ENCODE measurements at places on chromosomes 11 and 22. TPM values are rescaled to one million over a fixed set of nuclear protein-coding genes. Genes with fewer than 3 reads are reported as not detected.
A peak's percentile ranks its signal among the peaks of the same experiment; 100 is the strongest.

- H3K27ac ChIP-seq = peak overlapping the region; percentile 98
- peaks cover 14% of the 10 kb centered on the region for H3K27me3 ChIP-seq
- peaks cover 41% of the 10 kb centered on the region for H3K4me1 ChIP-seq
- peak; percentile 58 for DNase-seq
- peaks cover 33% of the 10 kb centered on the region for H3K36me3 ChIP-seq
Measured at GRCh38 chr11:13668957-13669521, 571 bp downstream of the FAR1 start.

DNA sequence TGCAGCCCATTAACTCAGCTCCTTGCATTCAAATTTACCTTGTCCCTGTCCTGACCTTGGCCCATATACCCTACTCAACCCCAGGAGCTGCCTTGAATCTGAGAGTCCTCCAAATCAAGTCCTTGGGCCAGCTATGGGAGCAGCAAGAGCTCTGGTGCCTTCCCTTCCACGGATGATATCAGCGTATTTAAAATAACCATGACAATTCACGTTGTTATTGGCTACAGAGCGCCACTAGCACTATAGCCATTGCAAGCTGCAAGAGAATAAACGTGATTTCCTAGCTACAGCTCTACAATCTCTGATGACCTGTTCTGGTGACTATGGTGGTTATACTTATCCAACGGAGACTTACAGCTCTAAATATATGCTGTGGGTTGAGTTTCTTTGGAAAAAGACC is 357.8 kb downstream of the LARGE1 start:
- no peaks in the 10 kb centered on the region for H3K4me1 ChIP-seq
- H3K36me3 ChIP-seq = no peaks in the 10 kb centered on the region
- no peak overlapping the region for H3K4me3 ChIP-seq
- H3K27me3 ChIP-seq = no peaks in the 10 kb centered on the region
- no peak for DNase-seq

DNA sequence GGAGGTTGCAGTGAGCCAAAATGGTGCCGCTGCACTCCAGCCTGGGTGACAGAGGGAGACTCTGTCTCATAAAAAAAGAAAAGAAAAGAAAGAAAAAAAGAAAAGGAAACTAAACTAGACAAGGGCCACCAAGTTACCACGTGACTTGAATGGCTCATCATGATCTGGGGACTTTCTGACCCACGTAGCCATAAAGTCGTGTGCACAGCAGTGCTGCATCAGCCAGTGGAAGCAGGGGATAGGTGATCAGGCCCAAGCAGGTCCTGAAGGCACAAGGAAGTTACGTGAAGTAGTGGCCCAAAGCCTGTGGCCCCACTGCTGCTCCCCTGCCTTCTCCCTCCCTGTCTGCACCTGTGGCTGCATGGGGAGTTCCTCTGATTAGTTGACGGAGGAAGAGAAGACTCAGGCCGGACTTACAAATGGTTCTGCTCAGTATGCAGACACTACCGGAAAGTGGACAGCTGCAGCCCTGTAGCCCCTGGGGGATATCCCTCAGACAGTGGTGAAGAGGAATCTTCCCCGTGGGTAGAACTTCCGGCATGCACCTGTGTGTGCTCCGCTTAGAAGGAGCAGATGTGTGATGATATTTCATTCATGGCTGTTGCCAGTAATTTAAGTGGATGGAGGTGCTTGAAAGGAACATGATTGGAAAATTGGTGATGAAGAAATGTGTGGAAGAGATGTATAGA is 18.2 kb upstream of the CD81 start:
- no peak overlapping the region for H3K27ac ChIP-seq
- no peaks in the 10 kb centered on the region for H3K4me1 ChIP-seq
- no peak overlapping the region for H3K4me3 ChIP-seq
- no peaks in the 10 kb centered on the region for H3K36me3 ChIP-seq
- no peak for DNase-seq

GRCh38 chr11:106818443-106818842 is 199.8 kb downstream of the GUCY1A2 start:
- no peaks in the 10 kb centered on the region for H3K4me1 ChIP-seq
- no peaks in the 10 kb centered on the region for H3K27me3 ChIP-seq

DNA sequence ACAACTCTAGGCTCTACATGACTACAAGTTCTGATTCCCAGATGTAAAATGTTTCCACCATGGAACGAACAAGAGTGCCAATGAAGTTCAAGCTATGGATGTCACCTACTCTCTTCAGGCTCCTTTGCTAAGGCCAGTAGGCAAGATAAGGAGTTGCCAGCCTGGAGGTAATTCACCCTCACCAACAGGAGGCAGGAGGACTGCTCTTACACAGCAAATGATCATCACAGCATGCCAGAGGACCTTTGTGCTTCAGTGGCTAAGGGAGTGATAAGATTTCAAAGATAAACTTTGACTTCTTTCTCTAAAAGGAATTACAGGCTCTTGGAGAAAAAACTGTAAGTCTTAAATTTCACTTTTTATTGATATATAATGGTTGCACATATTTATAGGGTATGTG is 54.1 kb upstream of the SLC36A4 start:
- H3K27ac ChIP-seq = no peak overlapping the region
- peaks cover 31% of the 10 kb centered on the region for H3K27me3 ChIP-seq
- H3K4me3 ChIP-seq = no peak overlapping the region
- no peaks in the 10 kb centered on the region for H3K36me3 ChIP-seq

GRCh38 chr11:131932584-131933325 is 562.3 kb downstream of the NTM start:
- no peaks in the 10 kb centered on the region for H3K36me3 ChIP-seq
- no peaks in the 10 kb centered on the region for H3K27me3 ChIP-seq
- no peak overlapping the region for H3K27ac ChIP-seq
- H3K4me1 ChIP-seq = no peaks in the 10 kb centered on the region
- no peak overlapping the region for H3K4me3 ChIP-seq

Gene BTBD18
- not detected for total RNA-seq

Gene PGA4
- total RNA-seq = not detected

All from activated naive CD8-positive, alpha-beta T cell treated with anti-CD3 and anti-CD28 coated beads for 36 hours (primary cell).